ENCODE measurements at places on chromosomes 2 and 18.

- no peak for DNase-seq
Observed at GRCh38 chr2:220420820-220421219, 793.4 kb downstream of the SLC4A3 start.

DNA sequence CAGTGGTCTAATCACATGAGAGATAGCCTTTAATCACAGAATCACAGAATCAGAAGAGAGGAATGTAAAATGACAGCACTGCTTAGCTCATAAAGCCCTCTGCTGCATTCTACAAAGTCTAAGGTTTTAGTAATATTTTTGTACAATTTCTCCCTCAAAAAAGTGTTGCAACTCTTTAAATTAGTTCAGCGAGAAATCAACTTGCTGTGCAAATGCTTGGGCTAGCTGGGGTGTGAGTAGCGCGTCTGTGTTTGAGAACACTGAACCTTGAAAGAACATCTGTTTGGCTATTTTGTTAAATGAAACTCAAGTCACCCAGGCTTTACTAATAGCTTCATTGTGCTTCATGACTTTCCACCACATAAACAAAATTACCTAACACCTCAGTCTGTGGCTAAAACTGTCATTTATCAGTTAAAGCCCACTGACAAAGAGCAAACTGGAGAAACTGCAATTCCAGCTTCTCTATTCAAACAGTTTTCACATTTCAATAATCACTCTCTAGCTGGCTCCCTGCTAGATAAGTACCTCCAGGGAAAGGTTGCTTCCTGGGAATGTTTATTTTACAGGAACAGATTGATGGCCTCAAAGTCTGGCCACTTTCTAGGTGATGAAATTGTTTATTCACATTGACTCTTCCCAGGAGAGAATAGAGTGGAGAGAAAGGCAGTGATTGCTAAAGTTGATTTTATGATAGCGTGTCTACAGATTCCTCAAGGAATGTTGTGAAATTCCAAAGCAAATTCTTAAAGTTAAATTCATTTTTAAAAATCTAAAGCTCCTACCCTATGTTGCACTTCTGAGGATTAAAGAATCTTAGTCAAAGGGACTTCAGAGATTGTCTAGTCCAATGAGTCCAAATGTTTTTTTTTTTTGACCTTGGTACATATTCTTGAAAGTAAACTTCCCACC is 36.0 kb upstream of the STAT1 start:
- DNase-seq, result no peak

DNA sequence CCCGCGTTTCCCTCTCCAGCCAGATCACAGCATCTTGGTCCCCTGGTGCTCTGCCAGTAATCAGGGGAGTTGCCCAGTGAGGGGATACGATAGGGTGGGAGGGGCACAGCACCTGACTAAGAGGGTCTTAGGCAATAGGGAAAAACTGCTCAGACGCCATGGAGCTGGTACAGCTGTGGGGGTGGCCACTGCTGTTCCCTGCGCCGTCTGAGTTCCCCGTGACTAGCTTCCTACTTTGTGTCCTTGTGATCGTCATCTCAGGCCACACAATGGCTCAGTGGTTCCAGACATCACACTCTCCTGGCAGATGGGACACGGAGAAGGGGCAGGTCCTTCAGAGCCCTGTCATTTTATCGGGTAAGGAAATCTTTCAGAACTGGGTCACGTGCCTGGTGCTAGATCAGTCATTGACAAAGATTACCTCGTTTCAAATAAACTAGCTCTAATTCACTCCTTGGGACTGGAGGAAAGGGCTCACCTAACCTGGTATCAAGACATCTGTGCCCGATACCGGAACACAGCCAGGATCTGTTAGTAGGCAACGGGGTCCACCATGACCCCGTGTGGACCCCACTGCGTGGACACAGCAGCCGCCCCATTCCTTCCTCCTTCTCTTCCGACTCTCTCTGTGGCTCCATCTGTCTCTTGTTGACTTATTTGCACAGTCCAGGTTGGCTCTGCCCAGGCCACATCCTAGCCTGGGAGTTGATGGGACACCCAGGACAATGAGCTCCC is 101.6 kb downstream of the PTGR3 start:
- DNase-seq, result no peak

- no peak for DNase-seq
Observed at GRCh38 chr2:26574066-26574899, 66.9 kb downstream of the CIB4 start.

GRCh38 chr2:100211521-100211920 is 69.1 kb upstream of the AFF3 start:
- DNase-seq, result no peak

DNA sequence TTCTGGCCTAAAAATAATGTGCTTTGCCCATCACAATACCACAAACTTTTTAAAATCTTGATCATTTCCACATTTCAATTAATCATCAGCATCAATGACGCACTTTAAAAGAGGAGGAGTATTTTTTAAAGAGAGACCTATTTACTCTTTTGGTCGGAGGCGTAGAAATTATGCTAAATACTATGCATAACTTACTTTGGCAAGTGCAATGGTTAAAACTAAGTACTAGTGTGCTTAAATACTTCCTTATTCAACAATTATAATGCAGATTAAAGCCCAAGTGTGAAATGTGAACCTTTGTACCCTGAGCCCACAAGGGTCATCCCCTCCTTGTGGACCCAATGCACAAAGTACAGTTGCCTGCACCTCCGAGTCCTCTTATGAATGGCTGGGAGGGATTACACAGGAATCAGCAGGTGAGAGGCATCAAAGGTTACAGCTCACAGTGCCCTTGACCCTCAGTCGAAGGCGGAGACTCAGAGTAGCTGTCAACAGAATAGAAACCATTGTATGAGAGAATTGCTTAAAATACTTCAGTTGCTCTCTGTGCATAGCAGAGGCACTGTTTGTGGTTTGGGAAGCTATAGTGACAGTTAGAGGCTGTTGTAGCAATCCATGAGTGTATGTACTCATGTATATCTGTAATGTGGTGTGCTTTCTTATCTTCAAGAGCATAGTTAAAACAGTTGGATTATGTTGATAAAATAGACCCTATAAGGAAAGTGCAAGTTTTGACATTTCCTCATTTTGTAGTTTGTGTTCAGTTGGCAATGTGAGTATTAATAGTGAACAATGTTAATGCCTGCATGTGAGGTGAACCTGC is 151.7 kb upstream of the ITGA4 start:
- DNase-seq, result peak; percentile 73

- DNase-seq, result no peak
Observed at GRCh38 chr18:48493434-48494230, 45.2 kb upstream of the CTIF start.

- no peak for DNase-seq
Observed at GRCh38 chr2:88871336-88871735, 179.9 kb downstream of the RPIA start.

- DNase-seq, result no peak
Observed at GRCh38 chr18:23122334-23123229, 12.7 kb upstream of the CABLES1 start.

All from CD4-positive, alpha-beta T cell treated with Interleukin-15 for 1 hour (primary cell).